Thoracic aorta (tissue), 2 donors: ENCODE measurements at places on chromosomes 6 and 20.

- no peak for DNase-seq
These were observed 44.7 kb downstream of the SLC35F1 start for GRCh38 chr6:117951783-117952182.

GRCh38 chr6:6812427-6812826 is 223.9 kb downstream of the LY86 start:
- no peak for DNase-seq

GRCh38 chr6:110595112-110595511 is 118.7 kb upstream of the SLC22A16 start:
- DNase-seq: no peak

DNA sequence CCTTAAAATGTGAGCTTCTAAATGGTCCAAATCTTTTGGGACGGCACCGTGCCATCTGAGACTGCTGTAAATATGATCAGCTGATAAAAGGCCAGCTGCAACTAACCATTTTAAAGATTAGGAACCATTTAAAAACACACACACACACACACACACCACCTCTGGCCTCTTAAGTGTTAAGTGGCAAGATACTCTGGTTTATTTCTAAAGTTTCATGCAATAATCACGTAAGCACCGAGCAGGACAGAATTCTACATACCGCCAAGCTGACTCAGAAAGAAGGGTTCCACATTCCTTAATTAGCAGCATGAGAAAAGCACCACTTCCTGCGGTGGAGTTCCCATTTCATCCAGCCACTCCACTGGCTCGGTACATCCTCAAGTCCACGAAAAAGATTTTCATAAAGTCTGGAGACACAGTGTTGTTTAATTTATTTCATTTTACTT is 17.8 kb upstream of the ZNF217 start:
- DNase-seq: no peak

DNA sequence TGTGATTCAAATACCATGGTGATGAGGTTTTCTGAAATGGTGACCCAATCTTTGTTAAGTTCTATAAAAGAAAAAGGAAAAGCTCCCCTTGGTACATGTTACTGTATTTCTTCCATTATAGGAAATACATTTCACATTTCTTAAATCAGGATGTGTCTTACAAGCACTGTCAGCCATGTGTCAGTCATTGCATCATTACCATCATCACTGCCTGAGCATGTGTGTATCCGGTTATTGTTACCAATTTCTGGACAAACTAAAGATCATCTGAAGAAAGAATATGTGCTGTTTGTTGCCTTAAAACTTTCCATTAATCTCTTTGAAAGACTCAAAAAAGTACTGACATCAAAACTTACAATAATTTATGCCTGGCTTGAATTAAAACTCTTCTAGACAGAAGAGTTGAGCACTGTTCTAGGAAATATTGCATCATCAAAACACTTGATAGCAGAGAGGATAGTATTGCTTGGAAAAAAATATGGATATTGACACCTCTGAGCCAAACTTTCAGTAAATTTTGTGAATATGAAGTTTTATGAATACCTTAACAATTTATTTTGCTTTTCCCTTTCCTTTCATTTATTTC is 7.1 kb upstream of the TSPYL1 start:
- DNase-seq: no peak

- no peak for DNase-seq
These were observed 34.8 kb upstream of the NUP153 start for GRCh38 chr6:17741507-17741906.

GRCh38 chr20:45064812-45065211 is 36.1 kb downstream of the KCNS1 start:
- no peak for DNase-seq

DNA sequence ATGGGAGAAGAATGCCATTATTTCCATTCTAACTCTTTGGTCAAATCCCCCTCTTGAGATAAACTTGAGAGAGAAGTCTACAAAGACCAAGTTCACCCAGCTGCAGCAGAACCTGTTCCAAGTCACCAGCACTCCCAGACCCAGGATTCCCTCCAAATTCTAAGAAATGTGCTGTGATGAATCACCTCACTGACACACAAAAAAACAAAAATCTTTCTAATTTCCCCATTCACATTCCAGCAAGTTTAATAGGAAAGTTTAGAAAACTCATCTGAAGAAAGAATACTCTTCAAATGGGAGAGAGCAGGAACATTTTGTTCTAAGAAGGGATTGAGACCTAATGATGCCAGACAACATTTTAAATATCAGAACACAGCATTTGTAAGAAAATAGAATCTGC is 213.6 kb upstream of the PLCB4 start:
- no peak for DNase-seq
